ENCODE measurements at places on chromosomes 6 and 20. TPM values are rescaled to one million over a fixed set of nuclear protein-coding genes. Genes with fewer than 3 reads are reported as not detected.

DNA sequence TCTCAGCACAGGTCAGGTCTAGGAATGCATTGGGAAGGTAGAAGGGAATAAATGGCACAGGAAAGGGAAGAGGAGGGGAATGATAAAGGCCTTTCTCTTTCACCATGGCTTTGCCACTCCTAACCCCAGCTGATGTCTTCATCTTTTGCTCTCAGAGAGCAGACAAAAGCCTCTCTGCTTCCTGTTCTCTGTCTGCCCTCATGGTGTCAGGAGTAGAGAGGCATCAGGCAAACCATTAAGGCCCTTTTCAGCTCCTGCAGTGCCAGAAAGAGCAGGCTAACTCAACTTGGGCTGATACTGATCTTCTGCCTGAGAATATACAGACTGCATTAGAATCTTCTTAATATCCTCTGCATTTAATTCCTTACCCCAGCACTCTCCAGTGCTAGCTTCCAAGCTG, 48.0 kb upstream of the STXBP5 start:
- no peak for DNase-seq

DNA sequence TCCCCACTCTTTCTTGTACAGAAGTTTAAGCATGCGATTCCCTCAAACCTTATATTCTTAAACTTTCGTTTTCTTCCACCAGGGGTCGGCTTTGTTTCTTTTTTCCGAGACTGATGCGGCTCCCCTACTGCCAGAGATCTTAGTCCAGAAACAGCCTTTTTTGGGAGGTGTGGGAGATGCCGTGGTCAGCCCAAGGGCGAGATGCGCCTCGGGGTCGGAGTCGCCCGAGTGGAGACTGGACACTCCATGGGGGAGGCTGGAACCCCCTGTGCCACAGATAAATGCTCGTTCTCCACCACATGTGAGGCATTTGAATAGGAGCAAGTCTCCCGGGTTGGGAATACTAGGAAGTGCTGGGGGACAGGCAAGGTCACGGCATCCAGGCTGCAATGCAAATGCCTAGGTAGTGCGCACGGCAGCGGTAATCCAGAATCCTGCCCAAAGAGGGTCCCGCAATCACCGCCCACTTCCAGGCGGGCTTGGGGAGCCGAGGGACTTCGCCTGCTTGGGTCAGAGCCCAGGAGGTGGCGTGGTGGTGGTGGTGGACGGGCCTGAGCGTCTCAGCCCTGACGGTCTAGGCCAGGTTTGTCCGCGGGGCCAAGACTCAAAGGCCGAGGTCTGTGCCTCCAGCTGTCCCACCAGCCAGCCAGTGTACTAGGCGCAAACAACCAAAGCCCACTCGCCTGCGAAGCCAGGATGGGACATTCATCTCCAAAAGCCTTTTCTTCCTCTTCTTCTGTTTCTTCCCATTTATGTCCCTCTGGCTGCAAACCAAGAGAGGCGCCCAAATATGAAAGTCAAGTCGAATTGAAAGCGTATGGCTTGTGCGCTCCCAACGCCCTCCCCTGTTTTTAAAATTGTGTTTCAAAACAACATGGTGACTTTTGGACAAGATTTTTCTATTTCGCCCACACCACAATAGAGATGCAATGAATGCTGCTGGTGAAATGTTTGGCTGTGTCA, 39.3 kb upstream of the OSTM1 start:
- DNase-seq, result peak; percentile 67

GRCh38 chr6:170464524-170464979, 88.6 kb downstream of the PSMB1 start:
- DNase-seq, result no peak

Gene EMILIN3
- total RNA-seq, result 0.51 TPM

Gene LINC00237
- total RNA-seq, result 1.8 TPM

DNA sequence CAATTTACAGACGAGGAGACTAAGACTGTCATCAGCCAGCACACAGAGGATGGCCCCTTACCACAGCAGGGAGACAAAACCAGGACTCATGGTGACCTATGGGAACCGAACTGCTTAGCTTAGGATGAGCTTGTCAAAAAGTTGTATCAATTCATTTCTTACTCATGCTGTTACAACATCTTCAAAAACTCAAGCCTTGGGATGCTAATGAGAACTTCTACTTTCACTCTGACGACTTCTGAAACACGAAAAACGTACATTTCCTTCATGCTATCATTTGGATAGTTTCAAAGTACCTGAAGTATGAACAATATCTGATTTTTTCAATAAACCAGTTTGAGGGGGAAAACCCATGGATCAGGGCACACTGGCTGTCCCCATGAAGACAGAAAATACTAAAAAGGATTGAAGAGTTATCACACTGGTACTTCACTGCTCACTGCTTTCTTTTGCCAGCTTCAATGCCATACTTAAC, 31.9 kb downstream of the HIVEP2 start:
- no peak for DNase-seq

DNA sequence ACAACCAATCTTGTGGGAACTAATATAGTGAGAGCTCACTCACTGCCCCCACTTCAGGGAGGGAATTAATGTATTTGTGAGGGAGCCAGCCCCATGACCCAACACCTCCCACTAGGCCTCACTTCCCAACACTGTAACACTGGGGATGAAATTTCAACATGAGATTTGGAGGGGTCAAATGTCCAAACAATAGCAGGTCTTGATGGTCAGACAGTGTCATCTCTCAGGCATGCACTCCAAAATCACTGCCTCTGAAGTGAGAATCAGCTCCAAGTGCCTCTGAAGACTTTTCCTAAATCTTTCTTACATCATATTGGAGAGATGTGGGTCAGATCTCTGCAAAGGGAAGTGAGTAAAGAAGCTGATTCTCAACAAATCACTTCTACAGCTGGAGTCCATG, 13.8 kb upstream of the SAYSD1 start:
- no peak for DNase-seq

GRCh38 chr20:11230999-11231398, 557.2 kb upstream of the JAG1 start:
- no peak for DNase-seq

GRCh38 chr6:33772902-33773472, 15.9 kb downstream of the LEMD2 start:
- DNase-seq, result no peak

Gene GRM1
- not detected for total RNA-seq

All from Caco-2 (cell line).